Lower leg skin (tissue), 4 donors: ENCODE measurements at places on chromosomes 16 and 17.

GRCh38 chr16:84144209-84144858 is 643 bp downstream of the HSDL1 start:
- no peak for DNase-seq

- no peak for DNase-seq
Measured at GRCh38 chr16:71675380-71675779, 49.1 kb downstream of the PHLPP2 start.

GRCh38 chr17:1168533-1169220 is 11.1 kb downstream of the ABR start:
- DNase-seq: no peak

GRCh38 chr16:1258906-1259759 is 3.3 kb downstream of the TPSD1 start:
- DNase-seq: no peak

DNA sequence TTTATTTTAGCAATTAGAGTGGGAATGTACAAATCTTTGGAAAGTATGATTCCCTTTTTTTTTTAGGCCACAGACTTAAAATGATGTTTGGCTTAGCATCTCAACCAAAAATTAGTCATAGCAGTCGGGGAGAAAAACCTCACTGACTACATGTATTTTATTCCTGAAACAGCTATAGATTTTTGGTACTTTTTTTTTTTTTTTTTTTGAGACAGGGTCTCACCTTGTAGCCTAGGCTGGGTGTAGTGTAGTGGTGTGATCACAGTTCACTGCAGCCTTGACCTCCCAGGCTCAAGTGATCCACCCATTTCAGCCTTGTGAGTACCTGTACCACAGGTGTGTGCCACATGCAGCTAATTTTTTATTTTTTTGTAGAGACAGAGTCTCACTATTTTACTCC is 23.4 kb downstream of the RNFT1 start:
- no peak for DNase-seq
